Astrocyte of the hippocampus (primary cell): ENCODE measurements at places on chromosomes 1 and 21.

DNA sequence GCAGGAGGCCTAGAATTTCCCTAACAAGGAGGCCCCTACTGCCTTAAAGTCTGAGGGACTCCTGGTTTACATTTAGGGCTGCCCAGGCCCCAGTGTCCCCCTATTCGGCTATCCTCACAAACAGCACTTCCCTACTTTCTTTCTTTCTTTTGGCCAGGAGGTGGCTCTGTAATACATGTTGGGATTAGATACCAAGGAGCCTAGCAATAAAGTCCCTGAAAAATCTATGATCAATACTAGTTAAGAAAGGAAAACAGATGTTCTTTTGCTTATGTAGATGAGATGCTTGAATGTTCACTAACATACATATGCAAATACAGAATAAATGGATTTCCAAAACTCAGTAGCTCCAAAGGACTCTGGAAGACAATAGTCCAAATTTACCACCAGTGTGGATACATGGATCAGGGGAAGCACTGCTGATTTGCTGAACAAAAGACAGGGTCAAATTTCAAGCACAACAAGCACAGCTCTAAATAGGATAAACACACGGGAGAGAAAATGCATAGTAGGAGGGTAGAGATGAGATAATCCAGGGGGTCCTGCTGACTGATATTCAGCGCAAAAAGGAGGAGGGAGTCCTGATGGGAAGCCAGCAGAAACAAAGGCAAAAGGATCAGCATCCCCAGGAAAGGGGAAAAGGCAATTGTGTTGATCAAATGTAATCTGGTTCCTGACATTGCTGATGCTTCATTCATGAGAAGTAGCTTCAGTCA is 240.0 kb downstream of the NUF2 start:
- peak; percentile 36 for DNase-seq

DNA sequence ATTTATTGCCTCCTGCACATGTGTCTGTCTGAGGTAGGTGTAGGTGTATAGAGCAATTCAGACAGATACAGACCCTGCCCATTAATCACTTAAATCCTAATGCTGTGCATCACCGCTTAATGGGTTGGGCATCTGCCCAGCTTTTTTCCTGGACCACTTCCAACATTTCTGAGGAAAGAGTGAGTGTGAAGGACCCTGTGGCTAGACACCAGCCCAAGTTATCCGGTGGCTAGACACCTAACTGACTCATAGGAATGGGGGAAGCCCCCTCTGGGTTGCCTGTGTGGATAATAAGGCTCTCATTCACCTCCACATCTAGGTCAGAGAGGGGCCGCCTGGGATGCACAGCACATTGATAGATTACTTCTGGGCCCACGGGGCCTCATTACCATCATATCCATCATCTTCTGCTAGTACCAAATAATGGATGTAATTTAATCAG is 121.1 kb upstream of the RAVER2 start:
- peak; percentile 91 for DNase-seq

DNA sequence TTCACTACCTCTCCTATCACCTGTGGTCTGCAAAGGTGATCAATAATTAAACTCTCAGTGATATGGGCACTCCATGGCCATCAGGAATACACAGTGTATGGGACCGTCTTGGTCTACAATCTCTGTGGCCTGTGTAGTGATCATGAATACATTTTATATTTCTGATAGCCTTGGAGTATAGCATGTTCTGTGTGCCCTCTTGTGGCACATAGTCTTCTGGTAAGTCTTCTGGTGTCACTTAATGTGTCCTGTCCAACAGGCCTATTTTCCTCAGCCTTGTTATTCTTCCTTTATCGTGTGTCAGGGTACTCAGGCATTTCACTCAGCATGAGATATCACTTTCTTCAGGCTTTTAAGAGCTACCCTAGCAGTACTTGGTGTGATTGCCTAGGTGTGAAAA is 393.6 kb downstream of the AGBL4 start:
- DNase-seq = peak; percentile 11

- DNase-seq = no peak
These were observed 180.8 kb upstream of the CAMK1G start for GRCh38 chr1:209402697-209403096.

GRCh38 chr1:184161071-184161698 is 109.7 kb downstream of the TSEN15 start:
- no peak for DNase-seq
